Cardiac septum (tissue), 1 donor: ENCODE measurements at places on chromosomes 5 and 9. TPM values are rescaled to one million over a fixed set of nuclear protein-coding genes. Genes with fewer than 3 reads are reported as not detected.

DNA sequence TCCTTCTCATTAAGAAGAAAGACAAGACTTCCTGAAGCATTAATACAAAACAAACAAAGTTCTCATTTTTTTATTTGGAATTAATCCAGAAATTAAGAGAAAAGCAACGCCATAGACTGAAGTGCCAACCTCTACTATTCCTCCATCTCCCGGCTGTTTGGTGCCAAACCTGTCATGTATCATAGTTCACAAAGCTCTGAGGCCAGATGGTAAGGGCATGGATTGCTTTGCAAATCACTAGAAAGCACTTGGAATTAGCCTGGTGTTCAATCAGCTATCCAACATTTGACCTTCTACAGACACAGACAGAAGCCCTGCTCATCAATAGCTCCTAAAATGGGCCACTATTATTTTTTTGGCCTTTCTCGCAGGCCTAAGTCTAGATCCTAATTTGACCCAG is 33.8 kb downstream of the HTR1A start:
- no peak for DNase-seq

GRCh38 chr9:33686942-33687341 is 108.4 kb upstream of the PRSS3 start:
- no peak for DNase-seq

DNA sequence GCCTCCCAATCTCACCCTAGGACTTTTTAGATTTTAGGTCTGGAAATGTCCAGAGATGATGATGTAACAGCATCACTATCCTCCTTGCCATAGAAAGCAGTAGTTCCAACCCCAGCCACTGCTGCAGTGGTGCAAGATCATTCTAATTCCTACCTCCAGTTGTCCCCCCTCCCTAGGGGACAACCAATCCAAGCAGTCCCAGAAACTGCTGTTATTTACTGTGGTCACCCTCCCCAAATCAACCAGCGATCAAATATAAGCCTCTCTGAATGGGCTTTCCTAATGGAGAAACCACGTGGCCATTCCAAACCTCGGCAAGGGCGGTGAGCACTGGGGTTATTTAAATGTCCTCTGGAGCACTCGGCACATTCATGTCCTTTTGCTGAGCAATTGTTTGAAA is 159.8 kb downstream of the SLF1 start:
- no peak for DNase-seq

ORM1 gene
- not detected for total RNA-seq

- DNase-seq: no peak
Measured at GRCh38 chr9:108562176-108562575, 293.6 kb downstream of the ACTL7B start.

GRCh38 chr5:159441441-159441840 is 111.2 kb upstream of the IL12B start:
- no peak for DNase-seq

GABRA6 gene
- total RNA-seq: not detected

- no peak for DNase-seq
Measured at GRCh38 chr5:35182910-35183535, 47.3 kb downstream of the PRLR start.

DNA sequence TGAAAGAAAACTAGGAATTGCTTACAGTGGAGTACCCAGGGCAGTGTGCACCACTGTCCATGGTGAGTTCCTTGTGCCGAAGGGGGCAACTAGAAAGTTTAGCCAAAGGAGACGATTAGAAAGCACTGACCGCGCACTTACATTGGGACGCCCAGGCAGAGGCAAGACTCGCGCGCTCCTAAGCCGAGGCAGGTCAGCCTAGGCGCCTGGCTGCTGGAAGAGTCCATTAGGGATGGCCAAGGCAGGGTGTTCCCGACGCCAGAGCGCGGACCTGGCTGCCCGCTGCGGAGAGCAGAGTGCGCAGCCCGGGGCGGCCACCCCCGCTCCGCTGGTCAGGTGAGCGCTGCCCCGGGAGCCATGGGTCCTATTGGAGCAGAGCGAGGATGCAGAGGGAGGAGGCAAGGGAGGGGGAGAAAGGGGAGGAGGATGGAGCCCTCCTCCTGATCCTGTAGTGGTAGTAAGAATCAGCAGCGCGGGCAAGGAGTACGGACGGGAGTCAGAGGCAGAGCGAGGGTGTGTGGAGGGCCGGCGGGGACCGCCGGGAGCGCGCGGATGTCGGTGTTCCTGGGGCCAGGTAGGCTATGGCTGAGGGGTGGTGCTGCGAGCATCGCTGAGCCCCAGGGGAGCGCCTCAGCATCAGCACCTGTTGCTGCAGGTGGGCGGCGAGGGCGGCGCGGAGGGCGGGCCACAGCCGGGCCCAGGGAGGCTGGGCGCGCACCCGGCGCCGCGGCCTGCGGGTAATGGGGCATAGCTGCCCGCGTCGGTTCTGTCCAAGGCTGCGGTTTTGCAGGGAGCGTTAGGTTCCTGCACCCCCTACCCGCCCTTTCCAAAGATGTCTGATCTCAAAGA is at the start of gene ADGRV1:
Gene ADGRV1, plus strand, starts transcription at position 454 of the 849 bp plus-strand sequence. Its CDS starts 99 bp downstream, at position 553.
- DNase-seq: no peak

DNA sequence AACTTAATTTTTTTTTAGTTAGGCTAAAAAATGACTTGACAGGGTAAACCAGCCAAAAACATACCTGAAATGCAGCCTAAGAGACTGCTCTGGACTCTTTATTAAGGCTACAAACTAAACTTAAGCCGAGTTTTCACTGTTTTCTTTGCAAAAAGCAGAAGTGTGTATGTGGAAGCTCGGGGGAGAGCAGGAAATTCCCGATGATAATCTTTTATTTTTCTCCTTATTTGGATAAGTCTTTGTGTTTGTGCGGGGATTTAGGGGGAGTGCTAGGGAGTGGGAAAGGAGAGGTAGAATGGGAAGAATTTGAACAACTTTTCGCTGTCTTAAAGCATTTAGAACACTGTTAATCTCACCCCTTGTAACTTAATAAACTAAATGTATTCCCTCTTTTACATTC is 30.7 kb upstream of the GPR21 start:
- no peak for DNase-seq

- DNase-seq: no peak
Measured at GRCh38 chr5:143347698-143348344, 55.7 kb downstream of the NR3C1 start.

NR4A3 gene
- total RNA-seq: 22.4 TPM

- DNase-seq: no peak
Measured at GRCh38 chr5:113394658-113395057, 40.1 kb downstream of the TSSK1B start.

MSMP gene
- not detected for total RNA-seq

- no peak for DNase-seq
Measured at GRCh38 chr9:105039175-105039799, 111.3 kb upstream of the ABCA1 start.

PLAC8L1 gene
- not detected for total RNA-seq

NR5A1 gene
- total RNA-seq: not detected

DNA sequence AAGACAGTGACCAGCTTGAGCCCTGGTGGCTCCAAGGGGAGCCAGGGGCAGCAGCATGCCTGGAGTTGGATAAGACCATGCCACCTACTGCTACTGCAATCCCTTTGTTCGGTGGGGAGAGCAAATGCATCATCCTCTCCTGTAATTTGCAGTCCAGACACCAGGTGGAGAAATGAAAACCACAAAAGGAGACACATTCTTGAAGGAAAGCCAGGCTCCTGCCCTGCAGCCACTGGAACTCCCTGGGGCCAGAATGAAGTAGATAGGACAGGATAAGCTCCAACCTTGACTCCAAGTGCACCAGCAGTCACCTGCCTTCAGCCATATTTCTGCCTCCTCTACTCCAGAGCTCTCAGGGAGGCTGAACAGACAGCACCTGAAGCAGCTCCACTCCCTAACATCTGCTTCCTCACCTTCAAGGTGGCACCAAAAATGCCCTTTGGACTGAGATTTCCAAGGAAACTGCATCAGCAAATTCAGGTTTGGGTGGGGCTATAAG is 65.1 kb upstream of the IQGAP2 start:
- no peak for DNase-seq

DNA sequence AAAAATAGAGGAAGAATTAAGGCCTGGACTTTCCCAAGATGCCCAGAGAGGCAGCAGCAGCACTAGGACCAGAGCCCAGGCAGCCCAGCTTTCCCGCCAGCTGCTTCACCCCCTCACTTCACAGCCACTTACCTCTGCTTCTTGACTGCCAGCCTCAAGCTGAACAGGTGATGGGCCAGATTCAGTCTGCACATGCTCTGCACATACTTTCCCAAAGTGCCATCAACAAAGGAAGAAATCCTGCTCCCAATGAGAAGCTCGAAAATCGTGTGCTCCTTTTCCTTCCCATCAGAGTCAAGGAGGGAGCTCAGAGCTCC is 4.1 kb upstream of the SLC25A48 start:
- DNase-seq: no peak

- DNase-seq: no peak
Measured at GRCh38 chr5:10324518-10325370, 17.0 kb upstream of the CMBL start.

DNA sequence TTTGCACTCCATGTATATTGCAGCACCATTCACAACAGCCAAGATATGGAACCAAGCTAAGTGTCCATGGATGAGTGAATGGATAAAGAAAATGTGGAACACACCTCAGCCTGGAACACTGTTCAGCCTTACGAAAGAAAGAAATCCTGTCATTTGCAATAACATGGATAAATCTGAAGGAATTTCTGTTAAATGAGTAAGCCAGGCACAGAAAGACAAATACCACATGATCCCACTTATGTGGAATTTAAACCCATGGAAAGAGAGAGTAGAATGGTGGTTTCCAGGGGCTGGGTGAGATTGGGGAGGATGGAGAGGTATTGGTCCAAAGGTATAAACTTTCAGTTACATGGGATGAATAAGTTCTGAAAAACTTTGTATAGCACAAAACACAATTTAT is 228.9 kb upstream of the CD180 start:
- DNase-seq: no peak

C9orf43 gene
- total RNA-seq: 0.16 TPM

GRCh38 chr5:174876-175465 is 16.3 kb upstream of the LRRC14B start:
- DNase-seq: peak; percentile 67

GRCh38 chr9:97504381-97505216 is 3.1 kb downstream of the TMOD1 start:
- no peak for DNase-seq

DNA sequence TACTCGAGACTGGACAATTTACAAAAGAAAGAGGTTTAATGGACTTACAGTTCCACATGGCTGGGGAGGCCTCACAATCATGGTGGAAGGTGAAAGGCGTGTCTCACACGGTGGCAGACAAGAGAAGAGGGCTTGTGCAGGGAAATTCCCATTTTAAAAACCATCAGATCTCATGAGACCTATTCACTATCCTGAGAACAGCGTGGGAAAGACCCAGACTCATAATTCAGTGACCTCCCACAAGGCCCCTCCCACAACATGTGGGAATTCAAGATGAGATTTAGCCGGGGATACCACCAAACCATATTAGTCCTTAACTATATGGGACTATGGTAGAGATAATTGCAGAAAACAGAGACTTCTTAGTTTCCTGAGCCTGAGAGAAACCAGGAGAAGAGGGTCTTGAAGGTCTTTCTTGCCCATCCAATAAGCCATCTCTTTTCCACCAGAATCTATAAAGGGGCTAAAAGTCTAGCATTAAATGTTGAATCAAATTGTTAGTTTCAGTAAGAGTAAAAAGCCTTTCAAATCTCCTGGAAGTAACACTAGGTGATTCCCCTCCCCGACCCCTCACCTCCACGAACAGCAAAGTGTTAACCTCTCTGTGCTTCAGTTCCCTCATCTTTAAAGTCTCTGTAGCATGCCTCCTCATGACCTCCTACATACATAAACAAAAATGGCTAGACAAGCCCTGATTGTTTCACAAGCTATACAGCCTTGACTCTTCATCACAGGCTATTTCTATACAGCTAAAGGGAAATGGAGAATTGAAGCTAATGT is 259.1 kb downstream of the TMEM167A start:
- DNase-seq: no peak

DNA sequence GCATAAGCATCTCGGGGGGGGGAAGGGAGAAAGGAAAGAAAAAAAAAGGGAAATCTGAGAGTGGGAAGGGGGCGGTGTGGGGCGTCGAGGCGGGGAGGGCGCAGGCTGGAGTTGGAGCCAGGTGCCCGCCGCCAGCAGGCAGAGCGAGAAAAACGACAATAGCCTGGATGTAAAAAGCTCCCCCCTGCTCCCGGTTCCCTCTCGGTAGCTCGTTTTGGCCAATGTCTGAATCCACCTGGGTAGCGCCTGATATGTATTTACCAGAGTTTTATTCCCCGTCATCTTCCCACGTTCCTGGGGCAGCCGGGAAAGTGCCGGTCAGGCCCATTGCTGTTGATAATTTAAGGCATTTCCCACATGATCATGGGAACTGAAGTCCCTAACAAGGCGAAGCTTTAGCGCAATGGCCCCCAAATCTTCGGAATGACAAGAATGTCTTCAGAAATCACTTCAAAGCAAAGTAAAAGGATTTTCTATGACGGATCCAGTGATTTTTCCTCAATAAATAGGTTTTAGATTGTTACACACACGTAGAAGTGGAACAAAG is 3.0 kb upstream of the OTP start:
- no peak for DNase-seq

GRCh38 chr5:1312993-1313833 is 18.3 kb upstream of the TERT start:
- no peak for DNase-seq

SLC6A7 gene
- not detected for total RNA-seq

DNA sequence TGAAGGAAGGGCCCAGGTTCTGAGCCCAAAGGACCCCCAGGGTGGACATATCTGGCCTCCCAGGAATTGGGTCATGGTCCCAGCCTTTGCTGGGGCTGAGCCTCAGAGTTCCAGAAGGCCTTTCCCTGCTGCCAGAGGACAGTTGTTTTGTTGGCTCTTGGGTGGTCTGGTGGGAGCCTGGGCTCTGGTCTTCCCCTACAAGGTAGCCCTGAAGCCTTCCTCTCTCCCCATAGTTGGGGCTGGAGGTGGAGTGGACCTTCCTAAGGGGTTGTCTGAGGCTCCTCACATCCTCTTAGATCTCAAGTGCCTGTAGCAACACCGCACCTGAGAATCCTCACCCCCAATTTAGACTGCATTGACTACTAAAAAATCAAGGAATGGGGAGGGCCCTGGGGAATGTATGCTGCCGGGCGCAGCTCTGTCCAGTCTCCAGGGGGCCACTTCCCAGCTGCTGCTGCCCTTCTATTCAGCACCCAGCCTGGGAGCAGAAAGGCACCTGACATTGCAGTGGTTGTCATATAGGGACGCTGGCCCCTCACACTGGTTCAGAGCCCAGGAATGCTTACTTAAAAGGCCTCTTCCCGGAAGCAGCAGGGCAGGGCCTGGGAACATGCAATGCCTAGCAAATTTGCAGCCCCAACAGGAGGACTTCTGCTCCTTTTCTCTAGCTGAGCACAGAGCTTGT is 66.4 kb downstream of the IL31RA start:
- DNase-seq: no peak

DNA sequence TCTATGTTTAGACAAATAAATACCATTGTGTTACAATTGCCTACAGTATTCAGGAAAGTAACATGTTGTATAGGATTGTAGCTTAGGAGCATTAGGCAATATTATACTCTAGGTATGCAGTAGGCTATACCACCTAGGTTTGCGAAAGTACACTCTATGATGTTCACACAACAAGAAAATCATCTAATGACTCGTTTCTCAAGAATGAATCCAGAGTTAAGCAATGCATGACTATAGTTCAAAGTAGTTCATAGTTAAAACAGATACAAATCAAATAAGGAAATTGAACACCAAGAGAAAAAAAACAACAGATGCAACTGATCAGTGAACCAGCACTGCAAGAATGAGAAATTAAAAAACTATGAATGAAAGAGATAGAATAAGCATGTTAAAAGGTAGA is 27.6 kb upstream of the ABLIM3 start:
- no peak for DNase-seq

- DNase-seq: no peak
Measured at GRCh38 chr5:135133698-135134515, 99.9 kb upstream of the PITX1 start.

LOX gene
- 6.8 TPM for total RNA-seq

GALNT12 gene
- 0.38 TPM for total RNA-seq

ADCY2 gene
- total RNA-seq: 0.54 TPM

TAF11L10 gene
- total RNA-seq: not detected
